ENCODE measurements at places on chromosomes 6 and 20. TPM values are rescaled to one million over a fixed set of nuclear protein-coding genes. Genes with fewer than 3 reads are reported as not detected.

- no peak for DNase-seq
Observed at GRCh38 chr20:16479666-16480065, 93.6 kb downstream of the KIF16B start.

- no peak for DNase-seq
Observed at GRCh38 chr20:23955896-23956295, 32.7 kb downstream of the GGTLC1 start.

- no peak for DNase-seq
Observed at GRCh38 chr6:149236589-149236988, 80.9 kb upstream of the TAB2 start.

GRCh38 chr6:25181350-25181724 lies 97.8 kb upstream of the CARMIL1 start:
- no peak for DNase-seq

- DNase-seq, result no peak
Observed at GRCh38 chr6:74222768-74223333, 526.8 kb downstream of the CD109 start.

DNA sequence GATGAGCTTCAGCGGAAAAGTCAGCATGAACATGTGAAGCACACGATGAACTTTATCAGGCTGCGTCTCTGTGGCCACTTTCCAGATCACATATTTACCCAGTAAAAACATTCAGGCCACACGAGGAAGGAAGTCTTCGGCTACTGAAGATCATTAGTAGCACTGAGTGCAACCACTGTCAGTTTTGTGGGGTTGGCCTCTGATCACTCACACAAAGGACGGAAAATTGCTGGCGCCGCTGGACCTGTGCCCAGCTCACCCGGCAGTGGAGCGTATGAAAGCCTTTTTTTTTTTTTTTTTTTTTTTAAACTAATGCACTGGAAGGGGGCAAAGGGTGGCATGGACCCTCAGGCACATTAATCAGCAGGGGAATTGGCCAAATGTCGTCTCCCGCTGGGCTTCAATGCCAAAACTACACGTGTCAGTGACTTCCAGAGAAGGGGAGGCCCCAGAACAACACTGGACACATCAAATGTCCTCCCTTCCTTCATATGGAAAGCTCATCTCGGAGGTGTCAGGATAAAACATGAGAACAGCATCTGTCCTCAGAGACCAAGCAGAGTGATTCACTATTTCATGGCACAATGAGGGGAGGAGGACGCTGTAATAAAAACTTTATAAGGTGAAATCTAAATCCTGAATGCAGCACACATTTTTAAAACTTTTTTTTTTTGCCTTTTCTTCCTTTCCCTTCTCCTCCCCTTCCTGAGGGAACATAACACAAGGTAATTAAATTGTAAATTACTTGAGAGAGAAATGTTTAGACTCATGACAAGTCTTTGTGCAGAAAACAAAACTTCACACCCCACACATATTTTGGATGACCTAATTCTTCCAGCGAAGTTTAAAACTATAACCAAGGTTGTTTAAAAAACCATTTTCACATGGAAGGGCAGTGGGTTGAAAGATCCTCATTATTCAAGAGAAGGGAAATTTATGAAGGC lies 223.4 kb downstream of the FOXC1 start:
- DNase-seq, result no peak

GRCh38 chr6:117558818-117559217 lies 43.5 kb downstream of the GOPC start:
- no peak for DNase-seq

DNA sequence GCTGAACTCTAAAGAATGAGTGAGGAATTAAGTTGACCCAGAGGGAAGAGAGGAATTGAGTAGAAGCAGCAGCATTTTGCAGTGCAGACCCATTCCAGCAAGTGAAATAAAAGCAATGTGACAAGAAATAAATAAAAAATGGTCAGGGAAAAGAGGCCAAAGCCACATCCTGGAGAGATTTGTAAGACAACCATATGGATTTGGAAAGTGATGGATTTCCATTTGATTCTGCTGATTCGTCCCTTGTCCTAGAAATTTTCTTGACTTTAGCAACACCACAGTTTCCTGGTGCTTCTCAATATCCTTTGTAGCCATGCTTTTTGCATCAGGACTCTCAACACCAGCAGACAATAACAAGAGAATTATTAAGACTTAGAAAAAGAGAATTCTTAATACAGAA lies 29.8 kb downstream of the ANKEF1 start:
- DNase-seq, result no peak

Gene BIRC7
- 0.34 TPM for total RNA-seq

Gene C6orf163
- 1.5 TPM for total RNA-seq

Gene TCP11
- total RNA-seq, result not detected

Gene HCK
- not detected for total RNA-seq

Gene GTSF1L
- total RNA-seq, result not detected

Measured in activated naive CD8-positive, alpha-beta T cell treated with anti-CD3 and anti-CD28 coated beads for 36 hours (primary cell).